ENCODE measurements at places on chromosomes 3 and 15. TPM values are rescaled to one million over a fixed set of nuclear protein-coding genes. Genes with fewer than 3 reads are reported as not detected.

The IL17RE gene
- total RNA-seq: 6.6 TPM

The NR2E3 gene
- total RNA-seq: not detected

The CRABP1 gene
- 74.6 TPM for total RNA-seq

The EIF4G1 gene
- total RNA-seq: 319 TPM

The TBC1D2B gene
- total RNA-seq: 46.5 TPM

The RPL14 gene
- 272 TPM for total RNA-seq

The VGLL3 gene
- total RNA-seq: 18.7 TPM

The CXCR6 gene
- 2.1 TPM for total RNA-seq

The AADACL2 gene
- total RNA-seq: not detected

The PCNP gene
- 93.4 TPM for total RNA-seq

The STARD9 gene
- total RNA-seq: 23.4 TPM

The MASP1 gene
- 5.5 TPM for total RNA-seq

The POTEB gene
- total RNA-seq: not detected

The PAK6 gene
- total RNA-seq: 42.1 TPM

The GPR149 gene
- total RNA-seq: not detected

The SEMA4B gene
- 54.1 TPM for total RNA-seq

The CD200R1 gene
- total RNA-seq: 0.75 TPM

The MUC4 gene
- total RNA-seq: 0.13 TPM

The GOLGA6L7 gene
- total RNA-seq: not detected

The CGNL1 gene
- 40.7 TPM for total RNA-seq

The MYL3 gene
- not detected for total RNA-seq

The MOBP gene
- not detected for total RNA-seq

The TUSC7 gene
- not detected for total RNA-seq

The OIP5 gene
- 1.6 TPM for total RNA-seq

The TEX55 gene
- not detected for total RNA-seq

The TIMMDC1 gene
- 78.5 TPM for total RNA-seq

The DET1 gene
- total RNA-seq: 8.8 TPM

The LRRC15 gene
- 1.3 TPM for total RNA-seq

The SOX2 gene
- not detected for total RNA-seq

The BFSP2 gene
- not detected for total RNA-seq

The CADPS gene
- total RNA-seq: 9.5 TPM

The EOMES gene
- total RNA-seq: not detected

The FAIM gene
- total RNA-seq: 26.2 TPM

The EPB42 gene
- total RNA-seq: not detected

The RBP2 gene
- not detected for total RNA-seq

The SFMBT1 gene
- total RNA-seq: 31.0 TPM

The MRAS gene
- total RNA-seq: 56.4 TPM

The FYTTD1 gene
- total RNA-seq: 38.9 TPM

The ARNT2 gene
- total RNA-seq: 17.9 TPM

The RAB7A gene
- total RNA-seq: 114 TPM

The DLL4 gene
- total RNA-seq: 6.8 TPM

The SRP14 gene
- total RNA-seq: 576 TPM

The PLSCR5 gene
- not detected for total RNA-seq

The CSTA gene
- 1.7 TPM for total RNA-seq

The P2RY1 gene
- 4.0 TPM for total RNA-seq

The DAZL gene
- total RNA-seq: 0.27 TPM

The GOLGA6D gene
- not detected for total RNA-seq

The C2CD4A gene
- total RNA-seq: not detected

The P2RY14 gene
- 1.8 TPM for total RNA-seq

The GNAT1 gene
- not detected for total RNA-seq
